Lower leg skin (tissue), 4 donors: ENCODE measurements at places on chromosomes 11 and 22. TPM values are rescaled to one million over a fixed set of nuclear protein-coding genes. Genes with fewer than 3 reads are reported as not detected.

DNA sequence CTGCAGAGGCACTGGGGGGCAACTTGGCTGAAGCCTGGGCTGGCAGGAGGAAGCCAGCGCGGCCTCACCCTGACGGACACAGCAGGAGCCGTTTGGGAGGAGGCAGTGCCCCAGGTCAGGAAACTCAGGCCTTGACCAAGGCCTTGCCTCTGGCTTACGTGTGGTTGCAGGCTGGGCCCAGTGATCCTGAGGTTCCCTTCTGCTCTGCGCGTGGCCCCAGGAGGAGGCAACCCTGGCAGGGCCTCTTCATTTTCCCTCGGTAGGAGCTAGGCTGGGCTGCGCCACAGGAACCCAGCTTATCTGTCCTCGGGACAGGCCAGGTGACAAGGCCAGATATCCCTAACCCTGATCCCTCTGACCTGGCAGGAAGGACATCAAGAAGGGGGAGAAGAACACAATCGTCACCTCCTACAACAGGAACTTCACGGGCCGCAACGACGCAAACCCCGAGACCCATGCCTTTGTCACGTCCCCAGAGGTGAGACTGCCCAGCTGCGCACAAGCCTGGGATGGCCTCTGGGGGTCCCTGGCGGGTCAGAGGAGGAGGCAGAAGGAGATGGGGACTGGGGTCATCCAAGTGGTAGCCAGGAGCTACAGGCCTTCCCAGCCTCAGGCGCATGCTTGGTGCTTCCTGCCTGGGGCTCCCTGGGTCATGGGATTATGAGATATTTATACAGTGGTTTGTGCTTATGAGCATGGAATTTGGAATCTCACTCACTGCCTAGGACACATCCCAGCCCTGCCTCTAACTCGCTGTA, 20.6 kb downstream of the POLR3H start:
- no peak for DNase-seq

GRCh38 chr11:91373497-91373896, 851.1 kb upstream of the FAT3 start:
- DNase-seq, result no peak

Gene SLC5A12
- total RNA-seq, result not detected

Gene ACRV1
- total RNA-seq, result not detected

- DNase-seq, result no peak
Measured at GRCh38 chr11:62911137-62912130, 9.7 kb downstream of the CHRM1 start.

GRCh38 chr11:76627606-76628005, 42.9 kb downstream of the LRRC32 start:
- no peak for DNase-seq

DNA sequence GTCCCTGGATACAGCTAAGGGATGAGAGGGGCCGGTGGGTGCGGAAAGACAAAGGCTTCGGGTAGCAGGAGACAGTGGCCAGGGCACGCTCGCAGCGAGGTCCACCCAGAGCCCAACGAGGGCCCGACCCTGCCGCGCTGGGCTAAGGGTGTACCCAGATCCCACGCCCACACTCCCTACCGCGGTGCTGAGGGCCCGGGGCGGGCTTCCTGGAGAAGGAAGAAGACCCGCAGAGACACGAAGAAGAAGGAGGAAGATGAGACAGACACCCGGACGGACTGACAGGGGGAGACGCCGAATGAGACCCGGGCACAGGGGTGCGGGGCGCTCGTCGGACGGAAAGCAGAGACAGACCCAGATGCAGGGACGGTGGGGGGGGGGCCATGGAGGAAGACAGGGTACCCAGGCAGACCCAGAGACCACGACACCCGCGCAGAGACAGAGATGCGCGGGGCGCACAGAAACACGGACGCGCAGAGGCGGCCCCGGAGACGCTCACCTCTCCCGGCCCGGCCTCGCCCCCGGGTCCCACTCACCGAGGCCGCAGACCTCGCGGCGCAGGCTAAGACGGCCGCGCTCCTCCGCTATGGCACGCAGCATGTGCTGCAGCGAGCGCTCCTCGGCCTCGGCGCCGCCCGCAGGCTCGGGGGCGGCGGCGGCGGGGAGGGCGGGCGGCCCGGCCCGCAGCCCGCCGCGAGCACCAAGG, 437 bp downstream of the KIAA0930 start:
- no peak for DNase-seq

GRCh38 chr11:100676901-100677300, 10.2 kb upstream of the ARHGAP42 start:
- DNase-seq, result no peak

Gene SLC22A9
- total RNA-seq, result not detected

Gene SCGB1D2
- 100 TPM for total RNA-seq

Gene KLHL22
- total RNA-seq, result 16.9 TPM

Gene CXCR5
- not detected for total RNA-seq

DNA sequence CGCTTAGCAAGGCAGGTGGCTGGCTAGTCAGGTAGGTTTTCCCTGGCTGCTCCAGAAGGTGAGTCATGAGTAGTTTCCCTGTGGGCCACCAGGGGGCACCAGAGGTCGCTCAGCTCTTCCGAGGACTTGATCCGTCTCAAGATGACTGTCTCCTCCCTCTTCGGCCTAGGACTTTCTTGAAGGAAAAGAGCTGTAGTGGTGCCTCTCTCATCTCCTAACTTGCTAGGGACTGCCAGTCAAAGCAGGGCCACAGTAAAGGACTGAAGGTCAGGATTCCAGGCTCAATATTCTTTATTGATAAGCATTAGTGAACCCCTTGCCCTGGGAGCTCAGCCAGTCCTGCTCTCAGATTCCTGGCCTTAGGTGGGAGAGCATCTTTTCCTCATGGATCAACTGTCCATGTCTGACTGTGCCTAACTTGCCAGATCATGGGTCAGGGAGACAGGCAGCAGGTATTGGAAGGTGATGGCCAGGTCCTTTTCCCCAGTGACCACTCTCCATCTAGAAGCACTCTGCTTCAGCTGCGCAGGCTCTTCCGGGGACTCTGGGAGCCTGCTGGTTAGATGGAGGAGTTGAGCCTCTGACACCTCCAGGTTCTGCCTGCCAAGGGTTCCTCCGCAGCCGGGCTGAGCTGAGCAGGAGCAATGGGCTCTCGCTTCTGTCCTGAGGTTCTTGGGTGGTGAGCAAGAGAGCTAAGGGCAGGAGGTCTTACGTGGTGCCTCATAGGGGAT, 1.9 kb downstream of the POLD4 start:
- DNase-seq, result peak; percentile 91

DNA sequence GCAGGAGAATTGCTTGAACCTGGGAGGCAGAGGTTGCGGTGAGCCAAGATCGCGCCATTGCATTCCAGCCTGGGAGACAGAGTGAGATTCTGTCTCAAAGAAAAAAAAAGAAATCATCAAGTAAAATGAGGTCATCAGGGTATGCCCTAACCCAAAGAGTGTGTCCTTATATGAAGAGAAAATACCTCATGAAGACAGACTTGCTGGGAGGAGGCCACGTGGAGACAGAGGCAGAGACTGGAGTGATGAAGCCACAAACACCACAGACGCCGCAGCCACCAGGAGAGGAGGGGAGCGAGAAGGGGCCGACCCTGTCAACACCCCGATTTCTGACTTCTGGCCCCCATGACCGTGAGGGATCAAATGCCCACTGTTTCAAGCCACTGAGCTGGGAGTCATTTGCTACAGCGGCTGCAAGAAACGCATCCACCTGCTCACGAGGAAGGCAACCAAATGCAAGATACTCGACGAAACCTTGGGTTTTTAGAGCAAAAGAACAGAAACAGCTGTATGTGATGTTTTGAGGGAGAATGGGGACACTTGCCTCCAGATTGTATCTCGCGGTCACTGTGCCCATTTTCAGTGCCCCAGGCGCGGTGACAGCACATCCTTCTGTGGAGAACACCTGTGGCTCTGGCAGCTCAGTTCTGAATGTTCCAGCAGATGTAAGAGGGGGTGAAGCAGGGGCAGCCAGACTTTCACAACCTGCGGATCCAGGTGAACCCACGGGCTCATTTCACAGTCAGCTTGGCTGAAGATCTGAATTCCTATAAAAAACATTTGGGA, 1317.2 kb downstream of the TBC1D22A start:
- DNase-seq, result no peak

DNA sequence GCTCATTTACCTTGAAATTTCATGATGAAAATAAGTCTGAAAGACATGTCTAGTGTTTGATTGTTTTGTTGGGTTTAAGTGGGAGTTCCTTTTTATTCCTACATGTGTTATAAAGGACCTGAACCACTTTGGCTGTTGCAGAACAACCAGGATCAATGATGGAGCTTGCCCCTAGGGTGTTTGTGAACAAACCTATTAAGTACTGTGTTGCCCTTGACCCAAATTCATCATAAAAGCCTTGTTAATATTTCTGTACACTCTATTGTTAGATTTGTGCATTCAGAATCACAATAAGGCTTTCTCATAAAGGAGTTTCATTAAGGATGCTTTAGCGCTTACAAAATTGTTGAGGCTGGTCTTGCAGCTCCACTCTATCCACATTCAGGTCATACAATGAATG, 452.6 kb downstream of the NELL1 start:
- no peak for DNase-seq

DNA sequence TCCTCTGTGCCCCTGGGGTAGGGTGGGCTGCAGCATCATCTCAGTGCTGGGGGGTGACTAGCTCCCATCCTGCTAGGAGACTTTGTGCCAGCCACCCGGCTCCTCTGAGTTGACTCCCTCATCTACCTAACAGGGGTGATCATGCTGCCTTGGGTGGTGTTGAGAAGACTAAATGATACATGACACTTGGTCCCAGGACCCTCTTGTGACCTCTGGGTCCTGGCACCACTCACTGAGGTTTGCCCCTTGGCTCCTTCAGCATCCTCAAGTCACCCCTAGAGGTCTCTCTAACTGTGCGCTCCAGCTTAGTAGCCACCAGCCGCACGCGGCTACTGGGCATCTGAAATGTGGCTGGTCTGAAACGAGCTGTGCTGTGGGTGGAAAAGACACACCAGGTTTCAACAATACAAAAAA, 72.1 kb downstream of the LRRC32 start:
- peak; percentile 16 for DNase-seq

DNA sequence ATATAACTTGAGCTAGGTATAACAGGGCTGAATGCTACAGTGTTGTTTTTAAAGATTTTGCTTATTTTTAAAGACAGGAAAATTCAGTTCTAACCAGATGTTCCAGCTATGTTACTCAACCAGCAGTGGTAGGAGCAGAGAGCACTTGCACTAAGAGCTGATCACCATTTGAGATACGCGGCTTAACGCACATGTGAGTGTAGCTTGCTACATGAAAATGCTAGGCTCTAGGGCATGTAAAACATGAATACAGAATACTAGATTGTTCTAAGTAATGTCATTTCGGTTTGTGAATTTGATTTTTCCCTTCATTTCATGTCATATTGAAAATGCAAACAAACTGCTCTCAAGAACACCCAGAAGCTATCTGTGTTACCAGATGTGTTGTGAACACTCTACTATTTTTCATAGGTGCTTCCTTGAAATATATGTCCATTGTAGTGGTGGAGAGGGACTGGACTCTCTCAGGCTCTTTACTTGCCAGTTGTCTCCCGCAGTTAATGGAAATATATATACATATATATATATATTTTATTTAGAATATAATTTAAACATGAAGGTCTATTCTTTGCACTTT, 10.8 kb upstream of the TECTA start:
- no peak for DNase-seq

Gene ZBTB16
- 167 TPM for total RNA-seq

GRCh38 chr11:115193914-115194801, 310.1 kb downstream of the CADM1 start:
- DNase-seq, result no peak

DNA sequence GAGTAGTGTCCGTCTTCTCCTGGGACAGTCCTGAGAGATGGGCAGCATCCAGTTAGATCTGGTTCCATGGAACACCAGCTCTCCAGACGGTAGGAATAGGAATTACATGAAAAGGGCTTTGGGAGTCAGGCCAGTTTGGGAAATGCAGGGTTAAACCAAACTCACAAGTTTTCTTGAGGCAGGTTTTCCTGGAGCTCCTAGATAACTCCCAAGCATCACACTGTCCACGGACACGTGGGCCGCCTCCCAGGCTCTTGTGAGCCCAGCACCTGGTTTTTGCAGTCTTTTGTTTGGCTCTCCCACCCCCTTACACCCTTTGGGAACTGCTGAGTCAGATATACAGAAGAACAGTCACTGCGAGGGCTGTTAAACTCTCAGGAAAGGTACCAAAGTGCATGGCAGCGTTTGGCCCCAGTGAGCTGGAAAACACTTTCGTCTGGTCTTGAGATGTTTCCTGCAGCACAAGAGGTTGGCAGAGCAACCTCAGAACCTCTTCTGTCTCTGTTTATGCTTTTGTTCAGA, 90.0 kb downstream of the BCR start:
- DNase-seq, result no peak

DNA sequence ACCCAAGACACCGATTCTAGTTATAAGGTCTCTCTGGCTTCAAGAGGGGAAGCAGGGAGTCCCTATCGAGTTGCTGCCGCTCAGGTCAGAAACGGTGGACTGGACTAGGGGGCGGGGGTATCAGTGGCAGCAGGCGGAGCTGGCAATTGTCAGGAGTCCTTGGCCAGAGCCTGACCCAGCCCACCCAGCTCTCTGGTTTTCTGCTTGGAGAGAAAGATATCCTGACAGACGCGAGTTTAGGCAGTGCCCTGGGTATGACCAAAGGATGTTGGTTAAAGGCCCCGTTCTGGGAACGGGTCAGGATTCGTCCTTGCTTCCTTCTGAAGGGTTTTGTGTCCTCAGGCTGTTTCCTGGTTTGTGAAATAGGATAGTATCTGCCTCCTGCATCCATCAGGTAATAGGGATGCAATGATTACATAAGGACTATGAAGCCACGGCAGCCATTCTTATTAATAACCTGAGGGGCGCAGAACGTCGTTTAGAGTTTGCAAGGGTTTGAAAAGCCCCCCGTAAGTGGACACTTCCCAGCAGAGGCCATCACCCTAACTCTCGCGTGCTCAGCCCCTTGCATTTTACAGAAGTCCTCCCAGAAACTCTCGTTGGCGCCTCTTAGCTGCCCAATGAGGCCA, 700 bp upstream of the DEPDC5 start:
- peak; percentile 87 for DNase-seq

Gene TBX1
- 4.6 TPM for total RNA-seq

Gene TFIP11
- total RNA-seq, result 31.8 TPM

DNA sequence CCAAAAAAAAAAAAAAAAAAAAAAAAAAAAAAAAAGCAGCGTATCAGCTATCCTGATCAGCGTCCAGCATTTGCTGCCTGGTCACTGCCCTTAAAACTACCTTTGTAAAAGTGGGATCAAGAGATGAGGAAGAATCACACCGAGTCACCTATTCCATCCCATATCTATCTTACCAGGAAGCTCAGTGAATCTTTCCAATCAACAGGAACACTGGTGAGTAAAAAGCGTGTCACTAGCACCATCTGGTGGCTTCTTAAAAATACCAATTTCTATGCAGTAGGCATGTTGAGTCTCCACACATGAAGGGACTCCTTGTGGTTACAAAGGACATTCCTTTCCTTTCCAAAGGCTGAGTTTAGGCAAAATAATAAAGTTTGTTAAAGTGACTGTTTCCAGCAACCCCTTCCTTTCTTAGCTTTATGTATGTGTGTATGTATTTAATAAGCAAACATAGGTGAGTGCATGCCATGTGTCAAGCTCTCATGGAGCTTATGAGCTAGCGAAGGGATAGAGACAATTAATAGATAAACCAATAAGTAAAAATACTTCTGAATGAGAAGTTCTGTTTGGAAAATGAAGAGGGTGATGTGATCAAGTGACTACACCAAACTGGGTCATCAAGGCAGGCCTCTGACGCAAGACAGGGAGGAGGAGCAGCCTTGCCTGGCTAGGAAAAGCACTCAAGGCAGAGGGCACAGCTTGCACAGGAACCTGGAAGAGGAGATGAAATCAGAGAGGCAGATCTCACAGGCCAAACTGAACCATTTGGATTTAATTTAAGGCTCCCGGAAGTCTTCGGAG, 13.9 kb upstream of the TP53AIP1 start:
- no peak for DNase-seq

- DNase-seq, result no peak
Measured at GRCh38 chr22:25492841-25493734, 71.4 kb upstream of the GRK3 start.
